ENCODE measurements at places on chromosomes 3 and 15.

GRCh38 chr3:39275052-39275451, 4.8 kb downstream of the CX3CR1 start:
- no peak for DNase-seq

DNA sequence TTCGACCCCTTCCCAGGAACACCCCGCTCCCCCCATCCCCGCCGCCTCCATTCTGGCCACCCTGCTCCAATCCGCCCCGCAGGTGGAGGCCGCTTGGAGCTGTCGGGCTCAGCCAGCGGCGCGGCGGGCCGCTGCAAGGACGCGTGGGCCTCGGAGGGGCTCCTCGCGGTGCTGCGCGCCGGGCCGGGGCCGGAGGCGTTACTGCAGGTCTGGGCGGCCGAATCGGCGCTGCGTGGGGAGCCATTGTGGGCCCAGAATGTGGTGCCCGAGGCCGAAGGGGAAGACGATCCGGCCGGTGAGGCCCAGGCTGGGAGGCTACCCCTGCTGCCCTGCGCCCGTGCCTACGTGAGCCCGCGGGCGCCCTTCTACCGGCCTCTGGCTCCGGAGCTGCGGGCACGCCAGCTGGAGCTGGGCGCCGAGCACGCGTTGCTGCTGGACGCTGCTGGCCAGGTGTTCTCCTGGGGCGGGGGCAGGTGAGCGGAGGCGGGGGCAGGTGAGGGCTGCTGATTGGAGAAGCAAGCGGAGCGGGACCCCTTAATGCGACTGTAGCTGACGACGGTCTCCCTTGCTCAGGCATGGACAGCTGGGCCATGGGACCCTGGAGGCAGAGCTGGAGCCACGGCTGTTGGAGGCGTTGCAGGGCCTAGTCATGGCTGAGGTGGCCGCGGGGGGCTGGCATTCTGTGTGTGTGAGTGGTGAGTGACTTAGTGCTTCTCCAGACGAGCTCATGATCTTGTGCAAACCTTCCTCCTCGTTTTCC, 2.5 kb downstream of the RCCD1 start:
- DNase-seq, result no peak

DNA sequence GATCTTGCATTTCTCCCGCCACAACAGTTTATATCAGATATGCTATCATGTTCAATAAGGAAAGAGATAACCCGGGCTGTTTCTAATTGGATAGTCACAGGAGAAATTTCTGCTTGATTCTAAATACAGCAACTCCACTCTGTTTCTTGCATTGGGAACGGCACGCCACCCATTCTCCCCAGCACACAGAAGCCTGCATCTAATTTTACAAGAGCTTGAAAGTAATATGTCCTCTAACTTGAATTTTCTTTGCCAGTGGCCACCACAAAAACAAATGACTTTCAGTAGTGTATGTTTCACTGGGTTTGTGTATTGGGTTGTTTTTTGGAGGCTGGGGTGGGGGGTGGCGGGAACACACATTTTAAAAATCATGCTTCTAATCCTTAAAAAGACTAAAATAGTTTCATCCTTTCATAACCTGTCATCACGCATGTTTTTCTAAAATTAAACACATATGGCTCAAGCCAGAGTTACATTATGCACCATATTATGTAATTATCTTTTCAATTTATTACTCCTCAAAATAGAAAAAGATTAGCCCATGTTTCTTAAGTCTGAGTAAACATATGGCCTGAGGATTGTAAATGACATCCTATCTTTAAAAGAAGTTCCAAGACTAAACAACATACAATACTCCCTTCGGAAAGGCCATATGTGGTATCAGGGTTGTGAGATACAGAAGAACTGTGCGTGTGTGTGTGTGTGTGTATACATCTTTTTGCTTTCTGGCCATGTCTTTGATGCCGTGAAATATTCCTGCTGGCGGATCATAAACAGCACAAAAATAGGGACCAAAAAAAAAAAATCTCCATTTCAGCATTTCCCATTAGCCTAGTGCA, 176.3 kb downstream of the FOXP1 start:
- no peak for DNase-seq

- DNase-seq, result no peak
These were observed 76.2 kb upstream of the CMTM7 start for GRCh38 chr3:32315441-32315840.

DNA sequence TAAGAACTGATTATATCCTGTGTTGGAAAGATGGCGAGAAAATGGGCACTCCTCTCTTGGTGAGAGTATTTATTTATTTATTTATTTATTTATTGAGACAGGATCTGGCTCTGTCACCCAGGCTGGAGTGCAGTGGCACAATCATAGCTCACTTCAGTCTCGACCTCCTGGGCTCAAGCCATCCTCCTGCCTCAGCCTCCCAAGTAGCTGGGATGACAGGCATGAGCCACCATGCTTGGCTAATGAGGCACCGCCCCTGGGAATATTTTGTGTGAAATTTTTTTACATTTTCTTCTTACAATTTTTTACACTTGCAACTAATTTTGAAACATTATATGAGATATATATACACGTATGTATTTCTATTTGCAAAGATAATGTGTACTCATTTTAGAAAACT, 150.5 kb upstream of the PRR20G start:
- DNase-seq, result no peak

GRCh38 chr15:92418864-92419263, 25.2 kb downstream of the ST8SIA2 start:
- DNase-seq, result no peak

Data from stimulated activated CD8-positive, alpha-beta memory T cell treated with anti-CD3 and anti-CD28 coated beads, Interleukin-2, amount 100 ng/mL, for 1 hour (primary cell).